ENCODE measurements at places on chromosomes 11 and 22.

- no peak for DNase-seq
Observed at GRCh38 chr11:26539517-26539916, 32.5 kb downstream of the MUC15 start.

- no peak for DNase-seq
Observed at GRCh38 chr11:66101066-66101464, 31.0 kb downstream of the PACS1 start.

- peak; percentile 28 for DNase-seq
Observed at GRCh38 chr11:117305145-117305544, 10.9 kb downstream of the BACE1 start.

DNA sequence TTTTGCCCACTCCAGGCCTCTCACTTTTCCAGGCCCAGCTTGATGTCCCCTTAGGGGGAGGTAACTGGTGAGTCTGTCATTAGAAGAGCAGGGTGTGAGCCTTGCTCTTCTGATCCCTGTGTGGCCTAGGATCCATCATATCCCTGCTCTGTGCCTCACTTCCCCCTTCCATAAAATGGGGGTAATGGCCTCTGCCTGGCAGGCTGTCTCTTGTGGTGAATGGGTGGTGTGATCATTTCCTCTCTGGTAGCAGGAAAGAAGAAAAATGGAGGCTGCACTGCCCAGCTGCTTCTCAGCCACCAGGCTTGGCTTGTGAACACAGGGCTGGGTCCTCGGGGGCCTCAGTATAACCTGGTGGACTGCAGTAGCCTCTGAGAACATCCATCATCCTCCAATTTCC, 5.6 kb downstream of the ARHGEF17 start:
- no peak for DNase-seq

DNA sequence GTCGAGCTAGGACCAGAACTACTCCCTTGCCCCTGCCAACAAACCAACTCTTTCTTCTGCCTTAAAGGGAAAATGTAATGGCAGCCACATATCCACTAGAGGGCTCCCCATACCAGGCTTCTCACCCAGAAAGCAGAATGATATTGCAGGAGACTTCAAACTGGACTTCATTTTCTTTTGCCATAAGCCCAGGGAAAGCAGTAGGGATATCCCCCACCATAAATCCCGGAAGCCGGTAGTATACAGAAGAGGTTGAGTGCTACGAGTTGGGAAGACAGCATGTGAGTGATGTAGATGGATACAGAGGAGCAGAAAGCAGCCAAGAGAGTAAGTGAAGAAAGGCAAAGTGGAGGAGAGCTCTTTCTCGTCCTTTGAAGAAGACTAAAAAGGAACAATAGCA, 12.1 kb downstream of the PLAAT5 start:
- no peak for DNase-seq

- peak; percentile 59 for DNase-seq
Observed at GRCh38 chr11:3087821-3088800, 30.9 kb upstream of the CARS1 start.

DNA sequence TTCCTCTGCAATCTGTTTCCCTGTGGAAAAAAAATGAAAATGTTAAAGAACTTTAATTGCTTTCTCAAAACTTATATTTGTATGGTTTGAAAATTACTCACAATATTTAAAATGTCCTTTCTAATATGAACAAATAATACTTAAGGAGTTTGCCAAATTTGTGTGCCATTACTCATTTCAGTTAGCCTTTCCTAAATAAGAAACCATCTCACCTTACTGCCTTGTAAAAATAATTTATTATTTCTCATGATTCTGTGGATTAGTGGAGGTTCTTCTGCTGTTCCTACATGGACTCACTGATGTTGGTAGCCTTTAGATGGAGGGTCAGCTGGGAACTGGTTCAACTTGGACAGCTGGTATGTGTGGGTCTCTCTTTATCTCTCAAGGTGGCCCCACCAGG, 428.6 kb downstream of the CNTN5 start:
- DNase-seq, result no peak

GRCh38 chr11:3781423-3781822, 15.9 kb downstream of the NUP98 start:
- no peak for DNase-seq

DNA sequence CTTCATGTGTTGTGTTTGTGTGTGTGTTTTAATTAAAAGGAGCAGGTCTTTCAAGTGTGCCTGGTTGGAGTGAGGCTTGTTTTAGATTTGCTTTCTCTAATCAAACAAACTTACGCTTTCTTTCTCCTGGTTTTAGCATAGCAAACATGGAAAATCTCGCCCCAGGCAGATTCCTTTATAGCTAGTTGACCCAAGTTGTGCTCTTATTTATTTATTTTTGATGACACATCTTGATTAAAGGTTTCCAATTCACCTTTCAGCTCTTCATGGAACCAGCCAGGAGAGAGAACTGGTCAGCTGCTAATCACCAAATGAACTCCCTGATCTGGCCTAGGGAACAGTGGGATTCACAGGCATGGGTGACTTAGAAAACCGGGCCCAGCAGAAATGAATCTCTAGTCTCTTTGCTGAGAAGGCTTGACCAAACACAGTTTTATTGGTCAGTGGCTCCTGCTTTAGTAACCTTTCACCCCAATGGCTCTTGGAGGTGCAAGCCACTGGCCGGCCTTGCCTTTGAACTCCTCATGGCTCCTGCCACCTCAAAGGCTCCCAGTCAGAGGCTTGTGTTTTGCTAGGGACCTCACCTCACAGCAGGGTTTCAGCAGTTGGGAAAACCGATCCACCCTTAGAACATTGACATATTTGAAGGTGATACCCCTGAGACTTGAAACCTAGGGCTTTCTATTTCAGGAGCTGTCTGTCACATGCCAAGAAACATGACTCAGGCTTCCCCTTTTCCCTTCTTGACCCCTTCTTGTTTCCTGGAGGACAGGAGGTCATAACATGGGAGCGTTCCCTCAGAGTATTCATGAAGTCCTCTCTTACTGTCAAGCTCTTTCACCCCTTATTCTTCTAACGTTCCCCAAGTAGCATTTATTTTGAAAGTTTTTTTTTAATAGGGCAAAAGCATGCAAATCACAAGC, 48.8 kb downstream of the EXT2 start:
- DNase-seq, result no peak

DNA sequence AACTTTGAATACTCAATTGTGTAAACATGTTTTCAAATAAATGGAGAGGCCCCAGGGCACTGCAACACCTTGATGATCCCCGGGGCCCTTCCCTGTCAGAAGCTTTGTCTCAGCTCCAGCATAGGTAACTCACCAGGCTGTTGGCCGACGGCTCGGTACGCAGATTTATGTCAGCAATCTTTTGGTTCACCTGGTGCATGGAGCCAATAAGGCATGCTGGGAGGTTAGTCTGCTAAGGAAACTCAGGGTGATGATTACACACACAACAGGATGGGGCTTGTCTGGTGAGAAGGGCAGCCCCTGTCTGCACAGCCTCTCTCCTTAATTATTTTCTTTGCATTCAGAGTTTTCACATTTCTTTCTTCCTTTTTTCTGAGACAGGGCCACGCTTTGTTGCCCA, 10.8 kb downstream of the FAM227A start:
- no peak for DNase-seq

- no peak for DNase-seq
Observed at GRCh38 chr22:43344520-43344787, 1.3 kb upstream of the SCUBE1 start.

- DNase-seq, result no peak
Observed at GRCh38 chr11:112368381-112368780, 107.7 kb upstream of the PLET1 start.

DNA sequence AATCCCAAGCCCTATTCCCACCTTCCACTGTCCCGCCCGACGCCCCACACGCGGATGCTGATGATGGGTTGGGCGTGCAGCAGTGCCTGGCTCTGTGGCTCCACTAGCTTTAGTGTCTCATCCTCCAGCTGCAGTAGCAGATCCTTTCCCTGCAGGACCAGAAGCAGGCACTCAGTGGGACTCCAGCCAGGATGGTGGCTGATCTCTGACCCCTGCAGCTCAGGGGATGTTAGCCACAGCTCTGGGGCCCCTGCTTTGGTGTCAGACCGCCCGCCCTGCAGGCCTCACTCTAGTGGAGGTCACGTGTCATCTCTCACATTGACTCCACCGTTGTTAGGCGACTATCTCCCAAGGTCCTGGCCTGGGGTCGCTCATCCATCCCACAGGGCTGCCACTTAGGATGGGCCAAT, 11.8 kb downstream of the SMPD1 start:
- no peak for DNase-seq

DNA sequence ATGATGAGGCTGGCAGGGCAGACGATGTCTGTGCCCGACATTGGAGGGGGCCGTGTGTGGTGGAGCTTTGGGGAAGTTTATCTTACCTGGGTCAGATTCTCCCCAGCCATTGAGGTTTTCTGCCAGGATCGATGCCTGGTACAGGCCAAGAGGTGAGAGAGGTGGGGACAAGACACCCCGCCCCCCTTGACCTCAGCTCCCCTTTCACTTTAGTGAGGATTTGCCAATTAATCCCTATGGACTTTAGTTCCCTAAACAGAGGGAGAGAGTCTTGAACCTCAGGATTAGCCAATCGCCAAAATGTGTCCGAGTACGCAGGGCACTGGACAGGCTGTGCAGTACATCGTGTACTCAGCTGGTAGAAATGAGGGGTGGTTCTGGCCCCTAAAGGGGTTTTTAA, 541 bp downstream of the HORMAD2 start:
- no peak for DNase-seq

DNA sequence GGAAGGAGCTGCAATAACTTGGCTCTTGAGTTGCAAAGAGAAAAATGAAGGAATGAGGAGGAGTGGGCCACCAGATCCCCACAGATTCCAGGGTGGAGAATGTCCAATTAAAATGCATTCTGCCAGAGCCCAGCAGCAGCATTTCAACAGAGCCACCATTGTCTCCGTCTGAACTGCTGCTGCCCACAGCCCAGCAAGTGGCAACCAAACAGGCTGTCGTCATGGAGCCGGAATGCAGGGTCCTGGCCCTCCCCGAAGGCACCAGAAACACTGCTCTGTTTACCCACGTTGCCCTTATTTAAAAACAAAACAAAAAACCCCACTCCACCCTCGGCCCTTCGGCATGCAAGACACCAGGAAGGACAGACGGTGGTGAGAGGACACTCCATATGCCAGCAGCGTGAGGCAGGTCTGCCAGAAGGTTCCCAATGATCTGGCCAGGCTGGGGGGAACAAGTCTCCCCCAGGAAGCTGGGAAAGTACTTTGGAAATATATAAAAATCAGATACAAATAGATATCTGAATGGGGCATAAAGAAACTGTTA, 32.5 kb downstream of the PLEKHA7 start:
- peak; percentile 78 for DNase-seq

DNA sequence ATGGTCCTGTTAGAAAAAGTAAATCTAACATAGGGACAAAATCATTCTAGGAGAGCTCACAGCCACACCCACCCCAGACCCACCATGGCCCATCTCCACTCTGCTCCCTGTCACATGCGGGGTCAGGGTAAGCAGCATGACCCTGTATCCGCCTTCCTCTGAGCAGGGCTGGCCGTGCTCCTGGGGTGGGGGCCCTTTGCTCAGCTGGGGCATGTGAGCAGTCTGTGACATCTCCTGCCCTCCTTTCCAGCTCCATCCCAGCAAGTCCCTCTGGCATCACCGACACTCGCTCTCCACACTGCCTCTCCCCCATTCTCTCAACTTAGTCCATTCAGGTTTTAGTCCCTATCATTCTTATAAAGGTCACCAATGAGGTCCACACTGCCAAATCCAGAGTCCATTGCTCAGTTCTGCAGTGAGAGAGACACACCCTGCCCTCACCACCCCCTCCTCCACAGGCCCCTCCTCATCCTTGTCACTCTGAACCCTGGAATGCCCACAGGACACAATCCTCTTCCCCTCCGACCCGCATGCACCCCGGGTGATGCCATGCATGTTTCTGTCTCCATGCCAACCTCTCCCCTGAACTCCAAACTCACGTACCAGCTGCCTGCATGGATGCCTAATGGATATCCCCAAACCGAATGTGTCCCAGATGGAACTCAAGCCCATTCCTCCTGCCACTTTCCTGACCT, 65.1 kb upstream of the PITPNB start:
- DNase-seq, result no peak

- DNase-seq, result no peak
Observed at GRCh38 chr11:65651589-65652510, 10.9 kb downstream of the RELA start.

DNA sequence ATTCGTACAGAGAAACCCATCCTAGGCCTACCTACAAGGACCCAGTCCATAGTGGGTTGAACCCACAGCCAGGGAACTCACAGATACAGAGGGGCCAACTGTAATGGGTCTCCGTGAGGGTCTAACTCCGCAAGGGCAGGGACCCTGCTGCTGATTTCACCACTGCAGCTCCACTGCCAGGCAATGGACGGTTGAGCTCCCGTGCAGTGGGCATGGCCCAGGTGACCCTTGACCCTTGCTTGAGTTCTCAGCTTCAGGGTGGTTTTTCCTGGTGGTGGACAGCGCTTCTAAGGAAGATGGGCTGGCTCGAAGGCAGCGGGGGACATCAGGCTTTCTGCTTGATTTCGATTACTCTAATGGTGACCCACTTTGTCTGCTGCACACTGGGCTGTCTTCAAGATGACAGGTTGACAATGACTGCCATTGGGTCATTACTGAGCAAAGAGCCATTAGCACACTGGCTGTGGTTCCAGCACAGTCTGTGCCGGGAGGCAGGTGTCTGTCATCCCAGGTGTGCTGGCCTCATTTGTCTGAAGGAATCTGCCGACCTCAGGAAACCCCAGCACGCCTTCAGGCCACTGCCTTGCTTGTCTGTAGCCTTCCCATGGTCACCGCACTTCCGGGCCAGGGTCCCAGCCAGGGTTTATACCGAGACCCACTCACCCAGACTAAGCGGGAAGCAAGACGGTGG, 3.7 kb upstream of the GAL start:
- DNase-seq, result no peak

Data from sciatic nerve (tissue), 2 donors.